Activated naive CD4-positive, alpha-beta T cell (primary cell): ENCODE measurements at places on chromosomes 6 and 20.

DNA sequence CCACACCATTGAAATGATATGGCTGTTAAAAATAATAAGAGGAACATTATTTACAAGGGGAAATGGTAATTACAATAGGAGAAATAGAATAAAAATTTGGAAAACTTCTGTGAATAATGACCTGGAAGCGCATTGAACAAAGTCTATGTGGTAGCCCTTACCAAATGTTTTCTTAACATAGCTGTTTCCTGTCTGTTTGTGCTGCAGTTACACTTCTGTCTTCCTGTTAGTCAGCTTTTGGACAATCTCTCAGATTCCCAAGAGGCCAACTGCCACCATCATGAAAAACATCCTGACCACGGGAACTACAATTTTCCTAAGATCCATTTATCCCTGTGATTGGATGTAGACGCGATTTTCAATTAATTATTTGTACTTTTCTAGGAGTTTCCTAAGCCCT lies 754.4 kb upstream of the MARCKS start:
- no peak for DNase-seq

DNA sequence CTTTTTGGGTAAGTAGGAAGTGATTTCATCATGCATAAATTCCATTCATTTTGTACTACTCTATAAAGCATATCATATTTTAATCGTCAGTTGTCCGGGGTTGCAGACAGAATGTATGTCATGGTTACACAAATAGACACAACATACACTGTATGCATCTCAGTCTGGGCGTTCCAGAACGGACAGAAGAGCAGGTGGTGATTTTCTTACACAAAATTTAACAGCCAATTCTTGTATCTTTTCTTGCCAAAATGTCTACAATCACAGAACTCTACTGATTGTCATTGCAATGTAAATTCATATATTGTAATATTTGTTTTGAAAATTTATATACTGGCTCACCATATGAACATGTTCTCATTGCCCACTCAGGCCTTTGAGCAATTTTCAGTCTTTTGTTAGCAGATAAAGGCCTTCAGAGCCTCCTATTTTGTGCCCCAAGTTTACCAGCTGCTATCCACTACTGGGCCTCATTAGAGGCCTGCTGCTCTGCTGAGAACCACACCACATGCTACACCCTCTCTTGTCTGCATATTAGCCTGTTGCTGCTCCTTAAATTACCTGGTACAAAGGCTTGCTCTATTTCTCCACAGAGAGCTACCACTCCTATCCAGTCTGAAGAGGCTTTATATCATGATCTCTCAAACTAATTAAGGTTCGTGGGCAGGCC lies 61.5 kb downstream of the PRDM13 start:
- no peak for DNase-seq

GRCh38 chr20:48626938-48627736 lies 200.7 kb downstream of the PREX1 start:
- DNase-seq = no peak

GRCh38 chr20:10943686-10944265 lies 270.0 kb upstream of the JAG1 start:
- no peak for DNase-seq

GRCh38 chr6:154261688-154262397 lies 94.8 kb downstream of the IPCEF1 start:
- no peak for DNase-seq

DNA sequence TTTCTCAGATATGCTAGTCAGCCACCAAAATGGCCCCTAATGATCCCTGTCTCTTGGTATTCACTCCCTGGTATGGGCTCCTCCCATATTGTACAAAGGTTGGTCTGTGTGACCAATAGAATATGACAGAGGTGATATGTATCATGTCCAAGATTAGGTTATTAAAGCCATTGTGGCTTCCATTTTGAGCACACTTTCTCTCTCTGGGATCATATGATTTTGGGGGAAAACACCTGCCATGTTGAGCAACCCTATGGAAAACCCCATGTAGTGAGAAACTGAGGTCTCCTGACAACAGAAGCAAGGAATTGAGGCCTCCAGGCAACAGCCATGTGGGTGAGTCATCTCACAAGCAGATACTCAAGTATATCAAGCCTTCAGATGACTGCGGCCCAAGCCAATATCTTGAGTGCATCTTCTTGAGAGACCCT lies 7.1 kb upstream of the ZNF318 start:
- no peak for DNase-seq

DNA sequence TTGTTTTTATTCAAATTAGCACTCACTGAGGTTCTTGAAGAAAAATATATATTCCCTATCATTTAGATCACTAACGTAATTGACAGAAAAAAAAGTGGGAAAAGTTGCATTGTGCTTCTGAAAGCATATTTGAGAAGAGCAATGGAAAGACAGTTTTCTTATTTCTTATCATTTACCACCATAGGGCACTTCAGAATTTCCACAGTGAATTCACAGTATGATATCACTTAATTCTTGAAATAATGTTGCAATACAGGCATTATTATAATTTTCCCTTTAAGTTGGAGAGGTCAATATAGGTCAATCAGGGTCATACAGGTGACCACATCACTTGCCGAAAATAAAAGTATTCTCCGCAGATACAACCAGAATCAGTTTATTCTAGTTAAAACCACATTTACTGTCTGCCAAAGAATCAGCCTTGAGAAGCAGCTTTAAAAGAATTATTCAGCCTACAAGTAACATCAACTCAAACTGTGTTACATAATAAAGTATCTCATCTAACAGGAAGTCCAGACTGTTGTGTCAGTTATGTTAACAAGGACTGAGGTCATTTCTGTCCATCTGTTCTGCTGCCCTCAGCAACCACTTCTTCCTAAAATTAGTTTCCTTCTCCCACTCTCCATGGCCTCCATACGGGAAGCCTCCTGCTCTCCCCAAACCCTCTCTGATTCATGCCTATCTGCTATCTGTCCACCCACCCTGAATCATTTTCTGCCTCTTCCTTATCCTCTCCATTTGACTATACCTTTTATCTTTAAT lies 121.2 kb downstream of the SIM1 start:
- no peak for DNase-seq

DNA sequence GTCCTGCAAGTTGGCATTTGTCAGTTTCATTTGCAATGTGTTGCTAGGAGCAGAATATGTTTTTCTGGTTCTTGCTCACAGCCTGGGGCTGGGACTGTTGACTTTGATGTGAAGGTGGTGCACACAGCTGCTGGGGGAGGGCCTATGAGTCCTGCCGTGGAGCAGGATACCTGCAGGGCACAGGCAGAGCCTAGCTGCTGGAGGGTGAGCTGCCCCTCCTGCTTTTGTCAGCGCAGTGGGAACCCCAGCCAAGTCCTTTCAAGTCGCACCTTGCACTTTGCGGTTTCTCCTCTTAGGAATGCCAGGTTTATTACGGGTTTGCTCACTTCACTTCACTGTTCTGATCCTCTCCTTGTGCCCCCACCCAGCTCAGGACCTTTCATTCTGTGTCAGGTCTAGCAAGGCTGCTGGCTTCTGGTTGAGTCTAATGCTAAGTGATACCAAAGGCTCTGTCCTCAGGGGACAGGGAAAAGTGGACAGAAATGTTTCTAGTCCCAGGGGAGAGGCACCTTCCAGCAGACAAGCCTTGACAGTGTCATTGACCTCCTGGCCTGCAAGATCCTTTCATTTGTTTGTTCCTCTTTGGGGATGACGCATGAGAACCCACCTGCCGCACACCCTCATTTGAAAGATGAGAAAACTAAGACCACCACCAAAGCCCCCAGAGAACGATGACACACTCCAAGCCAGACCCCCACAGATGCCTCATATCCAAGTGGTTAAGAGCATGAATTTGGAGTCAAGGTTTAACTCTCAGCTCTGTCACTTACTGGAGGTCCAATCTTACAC lies 2.7 kb upstream of the SPO11 start:
- no peak for DNase-seq
